ENCODE measurements at places on chromosomes 5 and 9. TPM values are rescaled to one million over a fixed set of nuclear protein-coding genes. Genes with fewer than 3 reads are reported as not detected.

DNA sequence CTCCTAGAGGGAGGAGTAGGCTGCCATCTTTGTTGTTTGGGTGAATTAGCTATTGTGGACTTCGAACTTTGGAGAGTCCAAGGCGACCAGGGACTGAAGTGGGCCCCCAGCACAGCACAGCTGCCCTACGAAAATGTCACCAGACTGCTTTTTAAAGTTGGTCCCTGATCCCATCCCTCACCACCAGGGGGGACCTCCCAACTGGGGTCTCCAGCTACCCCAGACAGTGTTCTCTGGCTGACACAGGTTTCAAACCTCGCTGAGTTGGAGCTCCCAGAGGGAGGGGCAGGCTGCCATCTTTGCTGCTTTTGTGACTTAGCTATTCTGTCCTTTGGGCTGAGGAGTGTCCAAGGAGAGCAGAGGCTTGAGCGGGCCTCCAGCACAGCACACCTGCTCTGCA is 45.7 kb upstream of the ADRB2 start:
- DNase-seq = no peak
- no peaks in the 10 kb centered on the region for H3K4me1 ChIP-seq
- no peak overlapping the region for H3K27ac ChIP-seq
- H3K27me3 ChIP-seq = no peaks in the 10 kb centered on the region
- no peak overlapping the region for H3K4me3 ChIP-seq

The ZNF883 gene
- 0.78 TPM for total RNA-seq

The PCDHGB5 gene
- 11.0 TPM for total RNA-seq

DNA sequence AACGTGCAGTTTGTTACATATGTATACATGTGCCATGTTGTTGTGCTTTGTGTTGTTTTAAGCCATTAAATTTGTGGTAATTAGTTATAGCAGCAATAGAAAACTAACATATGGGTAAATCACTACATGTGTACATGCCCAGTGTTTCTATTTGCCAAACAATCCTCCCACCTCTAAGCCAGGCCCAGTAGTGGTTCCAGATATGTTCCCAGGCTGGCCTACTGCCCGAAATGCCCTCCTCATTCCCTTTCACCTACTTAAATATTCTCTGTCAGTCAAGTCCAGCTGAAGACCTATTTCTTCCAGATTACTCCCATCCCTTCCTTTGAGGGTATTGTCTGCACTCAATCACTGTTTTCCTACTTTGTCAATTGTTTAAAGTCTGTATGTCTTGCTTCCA is 24.1 kb upstream of the AGGF1 start:
- no peak overlapping the region for H3K27ac ChIP-seq
- DNase-seq = no peak

The ENTPD2 gene
- total RNA-seq = 0.41 TPM

DNA sequence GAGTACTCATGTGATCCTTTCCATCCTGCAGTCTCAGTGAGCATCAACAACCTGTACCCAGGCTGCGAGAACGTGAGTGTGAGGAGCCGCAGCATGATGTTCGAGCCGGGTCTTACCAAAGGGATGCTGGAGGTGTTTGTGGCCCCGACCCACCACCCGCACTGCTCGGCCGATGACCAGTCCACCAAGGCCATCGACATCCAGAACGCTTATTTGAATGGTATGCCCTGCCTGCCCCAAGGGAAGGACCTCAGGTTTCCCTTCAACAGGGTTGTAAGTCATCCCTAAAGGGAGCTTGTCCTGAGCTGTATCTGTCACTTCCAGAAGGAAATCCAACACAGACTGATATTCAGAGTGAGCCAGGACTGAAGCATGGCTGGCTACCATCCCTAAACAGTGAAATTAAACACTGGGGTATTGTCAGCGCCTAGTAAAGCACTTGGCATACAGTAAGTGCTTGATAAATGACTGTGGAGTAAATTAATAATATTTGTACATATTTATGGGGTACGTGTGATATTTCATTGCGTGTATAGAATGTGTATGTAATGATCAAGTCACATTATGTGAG is 39.3 kb upstream of the CTSL start:
- H3K27me3 ChIP-seq = no peaks in the 10 kb centered on the region
- peaks cover 42% of the 10 kb centered on the region for H3K36me3 ChIP-seq
- peaks cover 17% of the 10 kb centered on the region for H3K4me1 ChIP-seq
- H3K27ac ChIP-seq = no peak overlapping the region

- H3K36me3 ChIP-seq = no peaks in the 10 kb centered on the region
- H3K27ac ChIP-seq = no peak overlapping the region
- no peak overlapping the region for H3K4me3 ChIP-seq
Observed at GRCh38 chr5:176444742-176445141, 3.4 kb upstream of the FAF2 start.

DNA sequence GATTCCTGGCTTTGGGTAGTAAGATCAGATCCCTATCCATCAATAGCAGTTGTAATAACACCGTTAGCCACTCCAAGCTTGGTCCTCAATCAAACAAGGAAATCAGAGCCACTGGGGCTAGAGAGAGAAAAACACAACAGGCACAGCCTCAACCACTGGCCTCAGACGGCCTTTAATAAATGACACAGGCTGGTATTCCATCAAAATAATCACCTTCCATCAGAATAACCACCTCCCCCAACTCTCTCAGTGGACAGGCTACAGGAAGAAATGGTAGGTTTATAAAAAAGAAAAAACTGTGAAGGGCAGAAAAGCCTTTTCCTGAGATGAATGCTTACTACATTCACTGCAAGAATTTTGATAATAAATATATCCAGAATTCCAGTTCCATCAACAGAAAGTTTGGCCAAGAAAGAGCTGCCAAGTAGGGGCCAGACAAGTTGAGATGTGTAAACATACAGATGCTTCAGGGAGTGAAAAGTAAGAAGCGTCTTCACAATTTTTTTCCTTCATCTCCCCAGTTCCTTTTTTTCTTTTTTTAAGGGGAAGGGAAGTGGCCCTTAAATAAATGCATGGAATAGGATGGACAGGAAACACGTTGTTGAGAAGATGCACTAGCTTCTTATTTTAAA is 5.5 kb downstream of the FOXD1 start:
- H3K4me3 ChIP-seq = no peak overlapping the region
- no peak overlapping the region for H3K27ac ChIP-seq
- no peaks in the 10 kb centered on the region for H3K4me1 ChIP-seq
- no peaks in the 10 kb centered on the region for H3K36me3 ChIP-seq
- no peak for DNase-seq

GRCh38 chr9:126461029-126461428 is 134.4 kb downstream of the MVB12B start:
- H3K27ac ChIP-seq = no peak overlapping the region
- no peak for DNase-seq
- no peak overlapping the region for H3K4me3 ChIP-seq
- H3K4me1 ChIP-seq = no peaks in the 10 kb centered on the region

DNA sequence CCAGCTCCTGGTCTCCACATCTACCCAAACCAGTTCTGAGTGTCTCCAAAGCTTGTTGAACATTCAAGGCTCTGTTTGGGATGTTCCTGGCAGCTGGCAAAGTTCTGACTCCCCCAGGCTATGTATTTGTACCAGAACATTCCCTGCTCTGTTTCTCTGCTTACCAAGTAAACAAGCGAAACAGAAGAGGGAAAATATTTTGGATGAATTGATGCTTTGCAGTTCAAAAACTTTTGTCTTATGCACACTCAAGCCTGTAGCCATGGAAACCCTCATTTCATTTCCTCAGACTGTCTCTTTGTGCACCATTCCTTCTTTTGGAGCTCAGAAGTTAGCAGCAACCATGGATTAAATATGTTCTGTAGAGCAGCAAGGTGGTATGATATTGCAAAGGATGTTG is 145.8 kb downstream of the ACTL7B start:
- peaks cover 9% of the 10 kb centered on the region for H3K27me3 ChIP-seq
- no peak overlapping the region for H3K4me3 ChIP-seq
- no peak overlapping the region for H3K27ac ChIP-seq

DNA sequence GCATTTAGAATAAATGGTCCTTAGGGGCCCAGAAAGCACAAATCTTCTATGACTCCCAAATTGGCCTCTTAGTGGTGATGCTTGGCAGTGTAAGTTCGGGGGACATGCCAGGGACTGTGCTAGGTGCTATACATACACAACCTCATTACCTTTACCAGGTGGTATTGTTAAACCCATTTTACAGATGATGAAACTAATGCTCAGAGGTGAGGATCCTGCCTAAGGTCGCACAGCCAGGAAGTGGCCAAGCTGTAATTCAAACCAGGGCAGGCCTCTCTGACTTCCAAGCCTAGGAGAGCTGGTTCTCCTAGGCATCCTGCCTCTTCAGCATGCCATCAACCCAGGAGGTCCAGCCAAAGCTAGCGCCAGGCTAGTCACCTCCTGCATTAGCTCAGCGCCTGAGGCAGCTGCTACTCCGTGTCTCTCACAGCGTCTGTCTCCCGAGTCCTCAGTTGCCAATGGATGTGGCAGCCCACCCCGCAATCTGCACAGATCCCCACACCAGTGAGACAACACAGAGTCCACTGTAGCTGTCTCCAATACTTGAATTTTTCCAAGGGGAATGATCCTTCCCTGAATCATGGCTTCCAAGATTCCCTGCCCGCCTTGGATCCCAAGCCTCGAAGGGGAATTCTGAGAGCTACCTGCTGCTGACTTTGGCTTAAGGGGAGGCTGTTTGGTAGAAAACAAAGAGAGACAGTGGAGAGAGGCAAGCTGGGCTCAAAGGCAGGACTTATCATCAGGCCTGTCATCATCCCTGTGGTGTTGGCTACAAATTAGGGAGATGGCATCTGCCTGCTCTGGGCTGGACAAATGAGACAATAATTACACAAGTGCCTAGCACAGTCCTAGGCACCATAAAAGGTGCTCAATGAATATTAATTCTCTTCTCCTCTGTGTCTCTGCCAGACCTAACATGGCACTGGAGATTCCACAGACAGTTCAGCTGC is 52.6 kb downstream of the CRB2 start:
- no peak for DNase-seq

DNA sequence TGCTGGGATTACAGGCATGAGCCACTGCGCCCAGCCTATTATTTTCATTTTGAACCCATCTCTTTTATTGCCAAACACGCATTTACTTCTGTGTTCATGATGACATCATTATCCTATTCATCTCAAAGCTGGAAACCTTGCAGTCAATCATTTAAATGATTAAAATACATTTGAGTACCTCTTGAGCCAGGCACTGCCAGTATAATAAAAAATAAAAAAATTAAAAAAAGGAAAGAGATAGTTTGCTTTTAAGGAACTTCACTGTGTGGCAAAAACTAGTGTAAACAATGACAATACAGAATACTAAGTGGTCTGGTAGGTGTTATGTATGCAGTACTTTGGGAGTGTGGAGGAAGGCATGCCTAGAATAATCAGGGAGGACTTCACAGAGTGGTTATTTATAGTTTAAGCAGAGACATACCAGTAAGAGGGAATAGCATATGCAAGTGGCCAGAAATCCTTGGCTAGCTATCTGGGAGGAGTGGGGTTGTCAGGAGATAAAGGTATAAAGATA is 8.6 kb downstream of the NSD1 start:
- H3K4me3 ChIP-seq = no peak overlapping the region
- DNase-seq = no peak
- peaks cover 91% of the 10 kb centered on the region for H3K36me3 ChIP-seq
- H3K4me1 ChIP-seq = peaks cover 17% of the 10 kb centered on the region

GRCh38 chr5:73732045-73732444 is 106.0 kb downstream of the ARHGEF28 start:
- peaks cover 5% of the 10 kb centered on the region for H3K4me1 ChIP-seq
- DNase-seq = no peak
- no peak overlapping the region for H3K4me3 ChIP-seq
- H3K27me3 ChIP-seq = no peaks in the 10 kb centered on the region
- no peaks in the 10 kb centered on the region for H3K36me3 ChIP-seq
- no peak overlapping the region for H3K27ac ChIP-seq

The SPATA31A3 gene
- total RNA-seq = not detected

The DEPDC1B gene
- total RNA-seq = 0.20 TPM

DNA sequence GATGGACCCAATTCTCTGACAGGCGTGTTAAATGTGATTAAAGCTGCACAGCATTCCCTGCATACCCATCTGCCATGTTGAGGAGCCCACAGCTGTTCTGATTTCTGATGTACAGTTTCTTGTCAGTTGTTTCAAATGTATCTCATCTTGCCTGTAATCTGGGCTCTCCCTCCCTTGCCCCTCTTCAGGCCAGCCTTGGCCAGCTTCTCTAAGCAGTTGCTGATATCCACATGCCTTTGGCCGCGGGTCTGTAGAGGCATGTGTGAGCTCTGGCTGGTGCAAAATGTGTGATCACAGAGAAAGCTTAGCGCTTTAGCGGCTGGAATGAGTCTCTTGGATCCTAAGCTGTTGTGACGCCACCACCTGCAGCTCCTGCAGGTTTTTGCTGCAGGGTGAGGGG is 332.0 kb downstream of the MLLT3 start:
- no peak overlapping the region for H3K27ac ChIP-seq
- no peaks in the 10 kb centered on the region for H3K36me3 ChIP-seq
- no peak overlapping the region for H3K4me3 ChIP-seq
- no peaks in the 10 kb centered on the region for H3K4me1 ChIP-seq
- H3K27me3 ChIP-seq = no peaks in the 10 kb centered on the region

The CREBRF gene
- total RNA-seq = 47.4 TPM

GRCh38 chr9:92669527-92669889 is 423 bp downstream of the IPPK start:
- peak overlapping the region; percentile 96 for H3K4me3 ChIP-seq
- H3K27ac ChIP-seq = peak overlapping the region; percentile 90
- no peaks in the 10 kb centered on the region for H3K36me3 ChIP-seq
- H3K27me3 ChIP-seq = no peaks in the 10 kb centered on the region
- peaks cover 17% of the 10 kb centered on the region for H3K4me1 ChIP-seq

The CDH9 gene
- not detected for total RNA-seq

The SLC46A2 gene
- 17.0 TPM for total RNA-seq

GRCh38 chr5:6590581-6590980 is 42.3 kb downstream of the NSUN2 start:
- no peak for DNase-seq
- no peak overlapping the region for H3K27ac ChIP-seq
- H3K36me3 ChIP-seq = no peaks in the 10 kb centered on the region
- no peak overlapping the region for H3K4me3 ChIP-seq
- H3K4me1 ChIP-seq = no peaks in the 10 kb centered on the region

The MYORG gene
- 6.9 TPM for total RNA-seq

GRCh38 chr5:162573758-162574157 is 506.2 kb downstream of the GABRG2 start:
- no peaks in the 10 kb centered on the region for H3K4me1 ChIP-seq
- no peaks in the 10 kb centered on the region for H3K27me3 ChIP-seq
- H3K27ac ChIP-seq = no peak overlapping the region
- H3K36me3 ChIP-seq = no peaks in the 10 kb centered on the region
- DNase-seq = no peak
- H3K4me3 ChIP-seq = no peak overlapping the region

GRCh38 chr5:1732238-1732941 is 67.2 kb downstream of the MRPL36 start:
- H3K27me3 ChIP-seq = peaks cover 11% of the 10 kb centered on the region
- H3K36me3 ChIP-seq = no peaks in the 10 kb centered on the region
- H3K27ac ChIP-seq = no peak overlapping the region
- H3K4me3 ChIP-seq = no peak overlapping the region

The ADRA1B gene
- total RNA-seq = 7.1 TPM

The LSM11 gene
- total RNA-seq = 3.0 TPM

Data from upper lobe of right lung (tissue), 1 donor.